Erythroblast (primary cell): ENCODE measurements at places on chromosomes 1 and 21.
A peak's percentile ranks its signal among the peaks of the same experiment; 100 is the strongest.

DNA sequence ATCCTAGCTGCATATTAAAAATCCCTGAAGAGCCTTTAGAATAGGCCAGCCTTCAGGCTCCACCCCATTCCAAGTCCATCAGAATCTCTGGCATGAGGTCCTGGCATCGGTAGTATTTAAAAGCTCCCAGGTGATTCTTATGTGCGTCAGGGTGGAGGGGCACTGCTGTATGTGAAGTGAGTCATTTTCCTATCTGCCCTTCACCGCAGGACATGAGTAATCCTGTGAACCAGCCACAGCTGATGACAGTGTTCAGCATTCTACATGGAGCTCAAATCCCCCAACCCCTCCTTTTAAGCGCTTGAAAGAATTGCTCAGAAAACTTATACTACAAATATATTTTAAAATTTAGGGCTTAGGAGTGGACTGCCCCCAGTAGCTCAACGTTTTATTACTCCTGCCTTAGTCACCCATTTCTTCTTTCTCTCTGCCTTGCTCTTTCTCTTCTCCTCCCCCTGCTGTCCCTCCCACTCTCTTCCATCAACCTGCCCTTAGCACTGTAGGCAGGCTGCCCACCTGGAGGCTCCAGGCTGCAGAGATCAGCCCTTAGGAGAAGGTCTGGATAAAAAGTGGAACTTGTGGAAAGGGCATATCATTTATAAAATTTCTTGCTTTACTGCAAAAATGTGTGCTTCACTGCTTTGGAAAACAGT lies 73.8 kb upstream of the ZNF281 start:
- peak; percentile 20 for DNase-seq

- DNase-seq, result no peak
These were observed 176.4 kb downstream of the ETS2 start for GRCh38 chr21:38982096-38982495.

DNA sequence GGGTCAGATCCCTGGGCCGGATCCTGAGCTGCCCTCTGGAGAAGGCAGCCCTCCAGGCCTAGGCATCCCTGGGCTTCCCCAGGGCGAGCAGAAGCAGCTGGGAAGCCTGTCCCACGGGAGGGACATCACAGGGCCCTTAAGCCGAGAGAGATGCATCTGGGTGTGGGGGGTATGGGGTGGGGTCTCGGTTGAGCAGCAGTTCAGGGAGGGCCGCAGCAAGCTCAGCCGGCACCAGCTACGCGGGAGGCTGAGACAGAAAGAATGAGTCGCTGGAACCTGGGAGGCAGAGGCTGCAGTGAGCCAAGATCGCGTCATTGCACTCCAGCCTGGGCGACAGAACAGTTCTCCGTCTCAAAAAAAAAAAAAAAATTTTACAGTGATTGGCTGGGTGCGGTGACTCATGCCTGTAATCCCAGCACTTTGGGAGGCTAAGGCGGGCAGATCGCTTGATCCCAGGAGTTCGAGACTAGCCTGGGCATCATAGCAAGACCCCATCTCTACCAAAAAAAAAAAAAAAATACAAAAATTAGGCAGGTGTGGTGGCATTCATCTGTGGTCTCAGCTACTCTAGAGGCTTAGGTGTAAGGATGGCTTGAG lies 37.7 kb downstream of the RRP1 start:
- no peak for DNase-seq

- DNase-seq, result no peak
These were observed 2.0 kb downstream of the GPX7 start for GRCh38 chr1:52604063-52604770.

GRCh38 chr1:110638058-110638457 lies 31.9 kb upstream of the KCNA2 start:
- no peak for DNase-seq
